Activated gamma-delta T cell treated with Interleukin-2 at 50 U/mL for 16 hours (primary cell): ENCODE measurements at places on chromosomes 3 and 15.

DNA sequence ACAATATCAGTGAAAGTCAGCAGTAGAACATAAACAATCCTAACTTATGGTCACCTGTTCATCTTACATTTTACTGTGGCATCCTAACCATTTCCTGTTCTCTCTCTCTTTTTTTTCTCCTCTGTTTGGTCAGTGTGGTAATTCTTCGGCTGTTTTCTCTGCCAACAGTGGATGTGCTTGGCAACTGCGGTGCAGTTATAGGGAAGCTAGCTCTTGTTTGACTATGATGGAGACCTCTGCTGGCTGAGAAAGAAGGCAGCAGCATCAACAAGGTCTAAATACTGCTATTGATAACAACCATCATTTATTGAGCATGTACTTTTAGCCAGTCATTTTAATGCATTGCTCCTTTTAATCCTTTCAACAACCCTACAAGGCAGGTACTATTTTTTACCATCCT is 723 bp upstream of the DRD3 start:
- DNase-seq = no peak

GRCh38 chr15:36769098-36769497 is 189.7 kb downstream of the CDIN1 start:
- DNase-seq = no peak

- no peak for DNase-seq
These were observed 46.9 kb downstream of the PIK3R4 start for GRCh38 chr3:130699765-130700164.

- DNase-seq = no peak
These were observed 43.2 kb downstream of the ZMAT3 start for GRCh38 chr3:179028408-179028807.

GRCh38 chr15:84035399-84035766 is 200.2 kb upstream of the GOLGA6L4 start:
- DNase-seq = no peak

DNA sequence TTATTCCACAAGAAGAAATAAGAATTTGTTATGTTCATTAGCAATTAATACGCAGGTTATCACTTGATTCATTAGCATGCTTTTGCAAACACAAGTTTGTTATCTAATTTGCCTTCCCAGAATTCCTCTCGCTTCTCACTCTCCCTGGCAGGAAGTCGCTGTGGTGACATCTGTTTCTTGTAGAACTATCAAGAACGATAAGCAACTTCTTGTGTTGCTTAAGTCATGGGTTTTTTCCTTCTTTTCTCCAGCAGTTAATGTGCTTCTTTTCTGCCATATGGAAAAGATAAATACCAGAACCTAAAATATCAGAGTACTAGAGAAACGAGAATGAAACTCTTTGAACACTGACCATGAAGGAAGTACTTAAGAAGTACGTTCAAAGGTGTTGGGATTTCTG is 99.8 kb upstream of the CHMP2B start:
- no peak for DNase-seq

- DNase-seq = no peak
These were observed 22.7 kb downstream of the ABI3BP start for GRCh38 chr3:100970477-100970990.

- DNase-seq = no peak
These were observed 189.6 kb upstream of the MLF1 start for GRCh38 chr3:158381262-158381868.

DNA sequence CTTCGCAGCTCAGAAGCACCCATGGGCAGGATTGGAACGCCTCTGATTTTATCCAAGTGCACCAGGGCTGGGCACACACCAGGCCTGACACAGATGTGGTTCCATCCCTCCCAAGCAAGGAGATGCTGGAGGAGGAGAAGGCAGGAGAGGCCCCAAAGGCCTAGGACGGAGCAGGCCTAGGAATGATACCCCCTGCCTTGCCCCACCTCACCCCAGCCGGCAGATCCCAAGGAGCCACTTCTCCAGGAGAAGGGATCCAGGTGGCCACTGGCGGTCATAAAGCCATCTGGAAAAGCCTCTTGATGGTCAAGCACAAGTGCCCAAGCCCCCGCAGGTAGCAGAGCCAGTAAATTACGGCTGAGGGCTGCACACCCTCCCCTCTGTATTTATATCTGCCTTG is 211.8 kb downstream of the TBC1D2B start:
- DNase-seq = no peak

- no peak for DNase-seq
These were observed 73.3 kb upstream of the RAD18 start for GRCh38 chr3:9036404-9037131.

DNA sequence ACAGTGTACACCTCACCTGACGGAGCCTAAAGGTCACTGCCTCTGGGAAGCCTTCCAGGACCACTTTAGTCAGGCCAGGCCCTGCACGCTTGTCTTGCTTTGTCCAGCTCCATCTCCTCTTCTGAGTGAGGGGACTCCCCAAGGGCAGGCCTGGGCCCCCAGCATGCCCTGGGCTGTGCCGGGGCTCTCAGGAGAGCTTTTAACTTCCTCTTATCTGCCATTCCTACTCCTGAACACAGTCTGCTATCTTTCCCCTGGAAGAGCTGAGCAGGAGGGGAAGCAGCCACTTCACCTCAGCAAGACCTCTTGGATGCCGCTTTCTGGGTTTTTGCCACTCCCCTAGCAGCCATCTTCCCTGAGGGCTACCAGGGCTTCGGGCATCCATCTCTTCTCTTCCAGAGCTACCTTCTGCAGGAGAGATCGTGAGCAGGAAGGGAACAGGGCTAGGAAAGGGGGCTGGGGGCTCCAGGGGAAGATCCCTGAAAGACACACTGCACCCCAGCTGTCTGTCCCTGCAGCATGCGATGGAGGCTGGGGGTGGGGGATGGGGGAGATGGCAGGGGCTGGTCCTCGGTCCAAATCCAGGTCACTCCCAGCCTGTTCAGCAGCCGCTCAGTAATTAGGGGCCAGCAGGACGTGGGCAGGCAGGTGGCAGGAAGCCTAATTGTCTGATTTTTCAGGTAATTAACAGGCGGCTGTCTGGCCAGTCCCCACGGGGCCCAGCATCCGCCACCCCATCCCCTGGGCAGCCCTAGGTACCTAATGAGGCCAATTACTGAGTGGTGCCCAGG is 19.9 kb upstream of the RPL29 start:
- no peak for DNase-seq

- no peak for DNase-seq
These were observed 52.8 kb downstream of the ATP8B4 start for GRCh38 chr15:50066202-50066601.

DNA sequence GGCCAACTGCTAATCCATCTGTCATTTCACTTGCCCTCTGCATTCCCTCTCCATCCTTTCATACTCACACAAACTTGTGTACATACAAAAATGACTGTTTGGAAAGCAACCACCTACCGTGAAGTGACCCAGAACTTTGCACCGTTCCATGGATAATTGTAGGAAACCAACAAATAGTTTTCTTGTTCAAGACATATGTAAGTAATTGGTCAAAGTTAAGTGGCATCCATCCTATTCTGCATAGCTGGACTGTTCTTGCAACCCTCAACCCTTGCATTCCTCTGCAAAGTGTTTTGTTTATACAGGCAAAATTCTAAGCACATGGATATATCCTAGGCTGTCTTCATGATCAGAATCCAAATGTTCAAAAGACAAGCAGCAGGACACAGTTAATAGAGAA is 592.5 kb downstream of the MECOM start:
- no peak for DNase-seq

GRCh38 chr15:39558421-39558820 is 22.5 kb upstream of the THBS1 start:
- no peak for DNase-seq

- DNase-seq = no peak
These were observed 88.5 kb upstream of the MYZAP start for GRCh38 chr15:57503051-57503702.

- peak; percentile 53 for DNase-seq
These were observed 144.6 kb upstream of the MEF2A start for GRCh38 chr15:99421172-99421656.

- no peak for DNase-seq
These were observed 9.3 kb downstream of the VEPH1 start for GRCh38 chr3:157493627-157494550.

DNA sequence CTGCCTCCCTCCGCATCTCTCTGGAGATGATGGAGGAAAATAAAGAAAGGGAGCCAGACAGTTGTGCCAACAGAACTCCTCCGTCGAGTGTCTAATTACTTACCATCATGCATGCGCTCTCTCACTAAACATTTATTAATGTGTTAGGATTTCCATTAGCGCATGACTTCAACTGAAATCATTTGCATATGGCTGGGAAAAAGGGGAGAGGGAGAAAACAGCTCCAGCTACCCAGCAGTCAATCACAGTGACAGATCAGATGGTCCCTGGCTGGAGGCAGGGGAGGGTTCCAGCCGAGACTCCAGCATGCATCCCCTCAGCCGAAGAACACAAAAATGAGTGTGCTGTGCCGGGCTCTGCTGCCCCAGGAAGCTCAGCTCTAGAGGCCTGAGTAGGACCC is 6.8 kb upstream of the RHO start:
- DNase-seq = no peak

- DNase-seq = no peak
These were observed 6.3 kb downstream of the BHLHE40 start for GRCh38 chr3:4985330-4986174.

DNA sequence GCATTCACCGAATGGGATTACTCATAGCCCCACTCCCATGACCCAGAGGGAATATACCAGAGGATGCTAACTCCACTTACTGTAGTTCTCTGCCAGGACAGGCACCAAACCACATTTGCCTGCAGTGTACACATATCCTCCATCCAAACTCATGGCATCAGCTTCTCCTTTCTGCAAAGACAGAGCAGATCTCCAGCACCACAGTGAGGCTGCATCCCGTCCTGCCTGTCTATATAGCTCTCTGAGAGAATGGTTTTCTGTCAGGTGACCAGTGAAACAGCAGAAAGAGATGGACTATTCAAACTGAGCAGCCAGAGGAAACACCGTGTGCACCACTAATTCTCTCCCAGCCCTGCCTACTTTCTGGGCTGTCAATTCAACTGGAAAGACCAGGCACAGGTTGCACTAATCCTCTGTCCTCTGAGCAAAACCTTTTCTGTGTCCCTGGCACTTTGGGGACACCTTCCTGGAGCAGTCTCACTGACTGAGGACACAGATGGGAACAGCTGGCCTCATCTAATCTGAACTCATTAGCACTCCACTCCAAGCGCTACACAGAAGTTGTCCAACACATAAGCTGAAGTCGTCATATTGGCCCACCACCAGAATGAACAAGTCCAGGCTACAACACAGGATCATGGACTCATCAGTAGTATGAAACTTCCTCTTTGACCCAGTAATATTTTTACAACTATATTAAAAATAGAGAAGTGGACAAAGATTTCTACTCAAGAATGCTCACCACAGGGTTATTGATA is 17.3 kb downstream of the LTF start:
- no peak for DNase-seq

DNA sequence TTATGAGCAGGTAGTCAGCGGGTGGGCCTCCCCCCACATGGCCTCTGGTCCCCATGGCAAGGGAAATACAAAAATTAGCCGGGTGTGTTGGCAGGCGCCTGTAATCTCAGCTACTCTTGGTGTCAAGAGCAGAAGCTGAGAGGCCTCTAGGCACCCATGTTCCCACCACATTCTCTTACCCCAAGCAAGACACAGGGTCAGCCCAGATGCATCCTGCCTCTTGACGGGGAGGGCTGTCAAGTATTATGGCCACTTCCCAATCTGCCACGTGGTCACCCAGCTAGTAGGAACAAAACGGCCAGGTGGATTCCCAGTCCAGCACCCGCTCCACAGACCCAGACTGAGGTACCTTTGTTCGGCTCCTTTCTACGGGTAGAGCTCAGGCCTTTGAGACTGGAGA is 16.2 kb upstream of the SLC6A6 start:
- DNase-seq = no peak

DNA sequence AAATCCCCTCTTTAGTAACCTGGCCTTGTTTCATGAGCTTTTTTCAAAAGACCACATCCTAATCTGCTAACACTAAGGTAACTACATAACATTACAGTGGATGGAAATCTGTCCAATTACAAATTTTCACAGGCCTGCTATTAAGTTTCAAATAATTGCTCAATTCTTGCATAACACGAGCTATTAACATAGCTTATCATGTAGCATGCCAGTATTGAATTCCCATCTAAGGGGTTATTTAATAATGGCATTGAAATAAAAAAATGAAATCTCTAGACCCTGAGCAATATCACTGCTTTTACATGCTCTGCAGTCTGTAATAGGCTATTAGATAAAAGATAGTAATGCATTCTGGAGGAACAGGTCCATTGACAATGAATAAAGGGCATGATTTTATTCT is 748.3 kb upstream of the NECTIN3 start:
- no peak for DNase-seq

DNA sequence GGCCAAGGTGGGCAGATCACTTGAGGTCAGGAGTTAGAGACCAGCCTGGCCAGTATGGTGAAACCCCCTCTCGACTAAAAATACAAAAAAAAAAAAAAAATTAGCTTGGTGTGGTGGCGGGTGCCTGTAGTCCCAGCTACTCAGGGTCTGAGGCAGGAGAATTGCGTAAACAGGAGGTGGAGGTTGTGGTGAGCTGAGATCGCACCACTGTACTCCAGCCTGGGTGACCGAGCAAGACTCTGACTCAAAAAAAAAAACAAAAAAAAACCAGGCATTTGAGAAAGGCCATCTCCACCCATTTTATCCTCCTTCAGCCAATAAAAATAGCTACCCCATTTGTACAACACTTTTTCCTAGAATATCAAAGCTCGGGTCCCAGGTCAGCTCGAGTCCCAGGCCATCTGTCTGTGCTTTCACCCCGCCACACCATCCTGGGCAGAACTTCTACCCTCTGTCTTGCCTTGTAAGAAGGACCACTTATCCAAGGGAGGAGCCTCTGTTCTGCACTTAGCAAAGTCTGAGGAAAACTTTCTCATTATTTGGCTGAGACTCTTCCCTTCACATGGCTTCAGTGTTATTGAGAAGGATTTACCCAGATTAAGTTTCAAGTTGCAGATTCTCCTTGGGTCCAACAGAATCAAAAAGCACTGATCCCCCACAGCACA is 99.1 kb downstream of the MESD start:
- no peak for DNase-seq

DNA sequence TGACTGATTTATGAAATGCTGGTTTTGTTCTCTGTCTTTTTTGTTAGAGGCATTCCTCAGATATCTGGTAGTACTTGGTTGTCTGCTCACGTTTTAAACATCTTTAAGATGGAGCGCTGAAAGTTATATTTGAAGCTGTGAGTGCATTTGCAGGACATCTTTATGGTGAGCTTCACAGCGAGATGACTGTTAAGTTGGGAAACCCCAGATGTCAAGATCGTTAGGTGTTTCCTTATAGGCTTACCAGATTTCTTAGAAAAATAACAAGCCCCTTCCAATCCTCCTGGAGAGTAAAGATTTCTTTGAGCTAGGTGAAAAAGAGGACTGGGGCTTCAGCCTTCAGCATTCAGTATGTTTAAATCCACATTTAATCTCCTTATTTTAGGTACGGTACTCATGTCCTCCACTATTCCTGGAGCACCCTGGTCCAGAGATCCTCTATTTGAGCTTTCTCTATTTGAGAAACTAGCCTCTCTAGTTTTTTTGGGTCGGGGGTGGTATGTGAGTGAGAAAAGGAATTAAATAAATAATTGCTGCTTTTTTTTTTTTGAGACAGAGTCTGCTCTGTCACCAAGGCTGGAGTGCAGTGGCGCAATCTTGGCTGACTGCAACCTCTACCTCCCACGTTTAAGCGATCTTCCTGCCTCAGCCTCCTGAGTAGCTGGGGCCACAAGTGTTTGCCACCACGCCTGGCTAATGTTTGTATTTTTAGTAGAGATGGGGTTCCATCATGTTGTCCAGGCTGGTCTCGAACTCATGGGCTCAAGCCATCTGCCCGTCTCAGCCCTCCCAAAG is 72.3 kb downstream of the ZNF609 start:
- no peak for DNase-seq

GRCh38 chr15:58980351-58980939 is 7.0 kb upstream of the RNF111 start:
- no peak for DNase-seq

GRCh38 chr3:12405432-12406272 is 78.6 kb upstream of the TSEN2 start:
- DNase-seq = no peak
